ENCODE measurements at places on chromosomes 12 and 14. TPM values are rescaled to one million over a fixed set of nuclear protein-coding genes. Genes with fewer than 3 reads are reported as not detected.

DNA sequence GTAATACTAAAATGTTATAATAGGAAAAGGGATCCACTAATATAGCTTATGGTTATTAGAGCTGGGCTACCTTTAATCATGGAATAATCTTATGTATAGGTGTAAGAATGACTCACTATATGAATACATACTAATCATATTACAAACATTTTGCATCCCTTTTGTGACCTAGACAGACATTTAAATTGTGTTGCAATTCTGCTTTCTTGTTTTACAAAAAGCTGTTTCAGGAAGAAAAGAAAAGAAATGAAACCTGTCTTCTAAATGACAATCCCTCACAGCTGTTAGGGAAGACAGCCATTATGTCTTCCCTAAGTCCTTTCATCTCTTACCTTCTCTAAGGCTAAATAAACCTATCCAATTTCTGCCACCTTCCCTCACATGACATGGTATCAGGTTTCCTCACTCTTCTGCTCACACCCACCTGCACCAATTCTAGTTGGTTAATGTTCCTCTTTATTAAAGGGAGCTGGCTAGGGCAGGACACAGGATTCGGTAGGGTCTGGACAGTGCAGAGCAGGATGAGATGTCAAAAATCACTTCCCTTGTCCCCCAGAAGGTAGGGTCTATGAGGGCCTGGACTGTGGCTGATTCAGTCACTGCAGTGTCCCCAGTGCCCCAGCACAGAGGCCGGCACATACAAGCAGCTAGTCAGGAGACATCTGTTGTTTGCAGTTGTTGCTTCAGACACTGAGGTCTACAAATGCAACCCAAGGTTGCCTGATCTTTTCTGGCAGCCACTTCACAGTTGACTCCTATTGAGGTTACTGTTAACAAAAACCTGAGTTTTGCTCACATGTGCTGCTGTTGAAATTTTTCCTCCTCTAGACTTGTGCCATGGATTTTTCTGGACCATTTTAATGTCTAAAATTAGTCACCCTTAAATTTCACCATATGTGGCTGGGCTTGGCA, 3.7 kb downstream of the DHRS7 start:
- no peak for DNase-seq

DNA sequence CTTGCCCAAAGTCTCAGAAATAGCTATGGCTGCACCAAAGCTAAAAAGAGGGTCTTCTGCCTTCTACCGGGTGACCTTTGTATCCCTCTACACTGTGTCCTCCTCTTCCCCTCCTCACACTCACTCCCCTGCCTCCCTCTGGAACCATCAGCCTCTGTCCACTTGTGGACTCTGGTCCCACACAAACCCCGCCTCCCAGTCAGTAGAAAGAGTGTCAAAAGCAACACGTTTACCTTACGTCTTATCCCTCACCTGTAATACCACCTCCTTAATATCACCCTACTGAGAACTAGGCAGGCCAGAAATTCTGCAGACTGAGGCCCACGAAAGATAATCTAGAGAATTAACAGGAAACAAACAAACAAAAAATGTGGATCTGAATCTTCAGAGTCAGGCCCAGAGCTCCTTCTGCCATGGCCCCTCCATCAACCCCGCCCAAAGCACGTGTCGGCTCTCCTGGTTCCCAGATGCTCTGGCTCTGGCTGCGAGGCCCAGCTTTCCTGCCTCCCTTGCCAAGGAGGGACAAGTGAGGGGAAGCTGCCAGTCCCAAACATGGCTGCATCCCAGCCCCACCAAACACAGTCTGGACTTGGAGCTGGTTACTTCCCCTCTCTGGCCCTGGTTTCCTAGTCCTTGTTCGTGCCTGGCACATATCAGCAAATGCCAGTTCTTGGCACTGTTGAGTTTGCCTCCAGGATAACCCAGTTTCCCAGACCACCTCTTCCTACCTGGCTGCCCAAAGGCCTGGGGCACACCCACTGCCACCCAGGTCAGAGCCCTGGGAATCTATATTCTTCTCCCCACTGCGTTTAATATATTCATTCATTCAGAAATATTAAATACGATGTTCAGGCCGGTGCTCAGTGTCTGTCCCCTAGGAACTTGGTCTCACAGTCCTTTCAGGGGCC, 2.7 kb downstream of the ACTN1 start:
- no peak for DNase-seq

DNA sequence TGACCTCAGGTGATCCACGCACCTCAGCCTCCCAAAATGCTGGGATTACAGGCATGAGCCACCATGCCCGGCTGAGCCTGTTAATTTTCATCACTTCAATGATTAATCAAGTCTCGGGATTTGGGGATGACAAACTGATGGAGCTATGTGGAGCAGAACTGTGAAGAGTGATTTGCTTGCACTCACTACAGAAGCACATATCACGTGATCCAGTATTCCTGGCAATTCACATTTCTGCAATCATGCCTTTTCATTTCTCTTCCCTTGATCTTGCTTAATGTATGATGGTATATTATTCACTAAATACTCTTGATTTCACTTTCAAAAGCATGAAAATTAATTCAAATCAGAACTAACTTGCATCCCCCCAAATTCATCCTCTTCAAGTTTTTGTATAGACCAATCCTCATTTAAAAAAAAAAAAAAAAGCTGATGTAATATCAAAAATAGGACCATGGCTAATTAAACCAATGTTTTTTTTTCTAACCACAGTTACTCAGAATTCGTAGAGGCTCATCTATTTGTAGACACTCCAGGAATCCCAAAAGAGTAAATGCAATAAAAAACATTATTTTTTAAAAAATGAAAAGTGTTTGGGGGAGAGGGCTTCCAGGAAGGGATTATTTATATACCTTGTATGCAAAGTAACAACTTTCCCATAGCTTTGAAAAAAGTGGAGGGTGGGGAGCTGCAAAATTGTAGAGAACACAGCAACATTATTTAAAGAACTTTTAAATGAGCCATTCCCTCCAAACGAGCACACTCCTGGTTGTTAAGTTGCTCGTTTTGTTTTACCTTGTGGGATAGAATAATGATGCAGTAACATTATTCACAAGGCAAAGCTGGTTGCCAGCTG, 7.0 kb upstream of the ATXN2 start:
- no peak for DNase-seq

GRCh38 chr14:68244262-68244980, 424.8 kb downstream of the RAD51B start:
- DNase-seq: no peak

- DNase-seq: no peak
These were observed 425.3 kb downstream of the ZFP36L1 start for GRCh38 chr14:68367536-68367935.

DNA sequence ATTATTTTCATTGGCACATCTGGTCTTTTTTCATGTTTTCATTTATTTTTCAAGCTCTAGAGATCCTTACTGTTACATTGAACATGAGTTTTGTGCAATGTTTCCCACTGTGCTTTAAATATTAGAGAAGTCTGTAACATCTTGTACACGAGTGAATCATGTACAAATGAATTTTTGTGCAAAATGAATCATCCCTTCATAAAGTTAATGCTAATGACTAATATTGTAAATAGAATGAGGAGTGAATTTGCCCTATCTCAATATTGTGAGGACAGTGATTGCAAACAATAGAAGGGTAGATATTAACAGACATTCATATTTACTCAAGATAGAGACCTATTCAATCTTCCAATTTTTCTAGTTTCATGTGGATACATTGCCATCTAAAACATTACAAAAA, 463.3 kb upstream of the FOXG1 start:
- DNase-seq: no peak

GRCh38 chr12:19129122-19129485, 429 bp upstream of the PLEKHA5 start:
- DNase-seq: no peak

DNA sequence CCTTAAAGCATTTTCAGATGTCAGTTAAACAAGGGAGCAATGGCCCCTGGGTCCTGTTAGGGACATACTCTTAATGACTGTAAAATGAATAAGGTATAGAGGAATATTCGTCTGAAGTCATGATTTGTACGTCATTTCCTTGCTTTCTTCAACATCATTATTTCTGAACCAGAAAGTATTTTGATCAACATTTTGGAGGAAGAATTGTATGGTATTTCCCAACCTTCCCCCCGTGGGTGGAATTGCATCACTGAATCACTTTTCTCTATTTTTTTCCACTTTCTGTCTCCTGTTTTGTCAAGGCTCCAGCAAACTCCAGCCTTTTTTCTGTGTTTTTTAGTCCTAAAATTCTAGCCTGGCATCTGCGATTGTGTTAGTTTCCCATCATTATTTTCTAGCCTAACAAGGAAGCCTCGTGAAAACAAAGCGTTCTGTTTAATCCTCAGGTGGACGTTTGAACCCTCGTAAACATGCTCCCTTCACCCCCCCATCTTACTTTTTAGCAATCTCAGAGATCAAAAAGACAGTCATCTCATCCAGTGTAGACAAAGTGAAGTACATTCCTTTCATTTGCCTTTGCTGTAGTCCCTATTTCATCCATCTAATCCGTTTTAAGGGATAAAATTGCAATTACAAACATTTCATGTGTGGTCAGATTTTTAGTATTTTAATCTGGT, 62.3 kb downstream of the ETV6 start:
- DNase-seq: no peak

GRCh38 chr12:104486943-104487819, 30.4 kb downstream of the CHST11 start:
- peak; percentile 25 for DNase-seq

GRCh38 chr14:51867741-51868140, 7.3 kb downstream of the GNG2 start:
- no peak for DNase-seq

GRCh38 chr14:20798318-20798717, 4.3 kb downstream of the RNASE1 start:
- no peak for DNase-seq

DNA sequence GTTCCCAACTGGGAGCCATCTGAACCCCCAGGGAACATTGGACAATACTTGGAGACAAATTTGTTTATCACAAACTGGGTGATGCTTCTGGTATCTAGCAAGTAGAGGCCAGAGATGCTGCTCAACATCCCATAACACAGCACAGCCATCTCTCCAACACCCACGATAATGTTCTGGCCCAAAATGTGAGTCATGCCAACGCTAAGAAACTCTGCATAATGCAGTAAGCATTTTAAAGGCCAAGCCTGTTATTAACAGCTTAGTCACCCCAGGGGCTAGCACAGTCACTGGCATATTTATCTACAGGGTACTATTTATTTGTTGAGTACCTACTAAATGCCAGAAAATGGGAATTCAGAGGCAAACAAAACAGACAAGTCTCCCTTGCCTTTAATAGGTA, 873.1 kb upstream of the TMEM132C start:
- no peak for DNase-seq

- DNase-seq: no peak
These were observed 216.4 kb downstream of the LRIG3 start for GRCh38 chr12:58703866-58704265.

GRCh38 chr14:22218728-22219127, 370.3 kb downstream of the DAD1 start:
- DNase-seq: no peak

- no peak for DNase-seq
These were observed 438.1 kb downstream of the IPO8 start for GRCh38 chr12:30257618-30258017.

GRCh38 chr12:57766464-57767304, at the start of gene CYP27B1:
Gene CYP27B1, minus strand, starts transcription at chr12:57767078. Its CDS starts 37 bp downstream, at chr12:57767041.
- DNase-seq: no peak

DNA sequence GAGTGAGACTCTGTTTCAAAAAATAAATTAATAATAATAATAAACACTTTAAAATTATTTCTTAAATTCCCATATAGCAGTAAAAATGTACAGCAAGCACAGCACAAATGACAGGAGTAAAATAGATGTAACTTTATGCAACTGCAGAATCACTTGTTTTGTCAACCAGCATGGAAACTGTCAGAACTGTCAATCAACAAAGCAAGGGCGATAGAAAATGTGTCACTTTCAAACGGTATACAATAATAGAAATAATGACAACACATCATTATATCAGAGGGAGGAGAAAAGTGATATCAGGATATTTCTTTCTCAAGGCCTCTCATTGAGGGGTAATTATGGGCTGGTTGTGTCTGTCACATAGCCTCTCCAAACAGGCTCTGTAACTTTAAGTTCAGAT, 68.2 kb downstream of the KLHL28 start:
- DNase-seq: no peak

DNA sequence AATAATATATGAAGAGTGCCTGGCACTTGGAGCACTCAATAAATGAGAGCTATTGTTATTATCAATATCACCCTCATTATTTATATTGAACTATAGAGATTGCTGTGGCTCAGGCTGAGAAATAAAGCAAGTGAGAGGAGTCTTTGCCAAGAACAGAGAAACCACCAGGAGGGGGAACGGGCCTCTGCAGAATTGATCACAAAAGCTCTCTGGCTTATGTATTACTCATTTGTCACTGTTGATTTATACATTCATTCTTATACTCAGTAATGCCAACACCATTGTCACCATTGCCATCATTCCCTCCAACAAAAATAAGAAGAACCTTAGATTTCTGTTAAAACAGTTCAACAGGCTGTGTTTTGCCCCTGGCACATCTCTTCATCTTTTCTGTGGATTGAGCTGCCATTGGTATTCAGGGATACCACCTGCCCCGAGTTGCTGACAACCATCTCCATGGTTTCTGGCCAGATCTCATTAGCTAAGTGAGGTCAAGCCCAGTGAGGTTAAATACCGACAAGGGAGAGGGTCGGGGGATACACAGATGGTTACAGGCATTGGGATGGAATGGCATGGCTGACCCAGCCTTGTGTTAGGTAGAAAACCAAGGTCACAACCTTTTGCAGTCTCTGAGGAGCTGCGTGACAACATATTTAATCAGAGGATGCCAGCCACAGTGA, 21.8 kb upstream of the PCNX1 start:
- DNase-seq: no peak

- no peak for DNase-seq
These were observed 94.7 kb downstream of the DENND5B start for GRCh38 chr12:31496257-31496656.

GRCh38 chr14:54759982-54760585, 142.5 kb downstream of the GCH1 start:
- no peak for DNase-seq

GRCh38 chr12:2260441-2260840, 207.7 kb downstream of the CACNA1C start:
- no peak for DNase-seq

The HOXC6 gene
- total RNA-seq: 3.2 TPM

The TEAD4 gene
- 48.8 TPM for total RNA-seq

The ATF7IP gene
- 21.3 TPM for total RNA-seq

The OASL gene
- total RNA-seq: 0.29 TPM

The GLIPR1L1 gene
- total RNA-seq: not detected
